ENCODE measurements at places on chromosomes 1 and 21. TPM values are rescaled to one million over a fixed set of nuclear protein-coding genes. Genes with fewer than 3 reads are reported as not detected.

Gene S100A7A
- not detected for total RNA-seq

Gene VWA5B1
- 0.04 TPM for total RNA-seq

Gene FCGR3A
- 0.66 TPM for total RNA-seq

Gene CFAP74
- total RNA-seq = not detected

Gene OLIG2
- 0.04 TPM for total RNA-seq
